ENCODE measurements at places on chromosomes 3 and 15.

- no peak for DNase-seq
Measured at GRCh38 chr3:170109579-170110293, 71.8 kb downstream of the PHC3 start.

- no peak for DNase-seq
Measured at GRCh38 chr15:71889385-71889784, 79.0 kb downstream of the NR2E3 start.

GRCh38 chr3:66398228-66399025 lies 102.4 kb downstream of the LRIG1 start:
- no peak for DNase-seq

DNA sequence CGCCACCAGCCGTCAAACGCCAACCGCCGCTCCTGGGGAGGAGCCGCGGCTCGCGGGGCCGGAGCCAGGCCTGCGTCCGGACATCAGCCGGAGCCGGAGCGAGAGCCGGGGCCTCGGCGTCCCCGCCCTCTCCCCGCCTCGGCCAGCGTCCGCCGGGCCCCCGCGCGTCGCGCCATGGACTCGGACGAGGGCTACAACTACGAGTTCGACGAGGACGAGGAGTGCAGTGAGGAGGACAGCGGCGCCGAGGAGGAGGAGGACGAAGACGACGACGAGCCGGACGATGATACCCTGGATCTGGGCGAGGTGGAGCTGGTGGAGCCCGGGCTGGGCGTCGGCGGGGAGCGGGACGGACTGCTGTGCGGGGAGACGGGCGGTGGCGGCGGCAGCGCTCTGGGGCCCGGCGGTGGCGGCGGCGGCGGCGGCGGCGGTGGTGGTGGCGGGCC lies 359 bp downstream of the ARIH1 start:
- DNase-seq = no peak

- DNase-seq = no peak
Measured at GRCh38 chr3:55172913-55173312, 245.1 kb upstream of the LRTM1 start.

DNA sequence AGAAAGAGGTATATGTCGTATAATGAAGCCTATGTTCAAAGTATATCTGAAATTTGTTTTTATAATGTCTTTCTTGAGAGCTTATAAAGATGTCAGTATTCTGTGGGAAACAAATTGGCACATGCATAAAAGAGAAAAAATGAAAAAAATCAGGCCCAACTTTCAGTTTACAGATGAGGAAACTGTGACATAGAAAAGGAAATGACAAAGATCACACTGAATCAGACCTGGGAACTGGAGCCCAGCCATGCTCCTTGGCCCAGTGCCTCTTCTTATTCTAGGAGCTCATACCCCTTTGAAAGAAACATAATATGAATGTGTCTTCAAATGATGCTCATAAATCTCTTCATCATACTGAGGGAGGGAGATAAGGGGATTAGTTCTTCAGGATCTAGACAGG lies 48.4 kb downstream of the TMEM44 start:
- DNase-seq = no peak

GRCh38 chr3:143119974-143120715 lies 574 bp downstream of the CHST2 start:
- no peak for DNase-seq

- no peak for DNase-seq
Measured at GRCh38 chr3:156614642-156615511, 59.5 kb upstream of the TIPARP start.

- DNase-seq = no peak
Measured at GRCh38 chr3:112539825-112540650, 21.7 kb downstream of the ATG3 start.

DNA sequence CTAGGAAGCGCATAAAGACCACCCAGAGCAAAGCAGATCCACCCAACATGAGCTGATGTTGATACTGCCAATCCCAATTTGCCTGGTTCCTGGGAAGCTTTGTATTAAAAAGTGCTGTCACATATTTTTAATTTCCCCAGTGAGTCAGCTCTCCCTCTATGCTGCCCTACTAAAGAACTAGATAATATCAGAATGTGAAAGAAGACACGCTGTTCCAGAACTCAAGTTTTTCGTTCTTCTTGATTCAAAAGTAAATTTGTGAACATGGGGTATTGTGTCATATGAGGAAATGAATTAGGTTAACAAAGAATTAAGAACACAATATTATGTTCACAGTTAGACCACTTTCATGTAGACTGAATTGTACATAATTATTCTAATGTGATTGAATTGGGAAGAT lies 734.2 kb upstream of the ALCAM start:
- DNase-seq = no peak

DNA sequence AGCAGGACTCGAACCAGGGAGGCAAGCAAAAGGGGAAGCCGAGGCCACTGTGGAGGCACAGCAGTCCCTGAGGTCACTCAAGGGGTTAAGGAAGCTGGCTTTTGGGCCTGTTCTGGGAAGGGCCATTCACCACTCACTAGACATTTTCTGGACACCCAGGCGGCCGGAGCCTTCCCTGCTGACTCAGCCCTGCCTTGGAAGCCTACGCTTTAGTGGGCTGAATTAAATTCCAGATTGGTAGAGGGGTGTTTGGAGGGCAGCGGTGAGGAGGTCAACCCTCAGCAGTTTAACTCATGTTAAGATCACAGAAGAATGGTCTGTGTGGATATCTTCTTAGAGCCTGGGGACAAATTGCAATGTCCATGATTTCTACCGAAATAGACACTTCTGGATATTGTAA lies 152.8 kb downstream of the GABRG3 start:
- no peak for DNase-seq

GRCh38 chr15:90837094-90837493 lies 31.3 kb upstream of the FURIN start:
- no peak for DNase-seq

DNA sequence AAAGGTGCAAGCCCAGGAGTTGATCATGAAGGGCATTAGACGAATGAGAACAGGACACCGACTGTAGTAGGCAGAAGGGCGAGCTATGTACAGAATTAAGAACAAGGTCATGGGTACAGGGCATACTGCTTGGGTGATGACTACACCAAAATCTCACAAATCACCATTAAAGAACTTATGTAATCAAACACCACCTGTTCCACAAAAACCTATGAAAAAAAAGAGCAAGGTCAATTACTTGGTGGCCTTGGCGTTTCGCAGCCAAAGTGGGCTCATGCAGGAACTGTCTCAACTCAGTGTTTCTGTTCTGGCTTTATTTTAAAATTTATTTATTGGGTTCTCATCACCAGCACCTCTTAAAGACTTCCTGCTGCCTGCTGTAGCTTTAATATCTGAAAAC lies 2.1 kb downstream of the KAT2B start:
- no peak for DNase-seq

- DNase-seq = no peak
Measured at GRCh38 chr3:61182662-61183061, 68.6 kb downstream of the FHIT start.

GRCh38 chr3:135134684-135135075 lies 339.6 kb downstream of the EPHB1 start:
- no peak for DNase-seq

DNA sequence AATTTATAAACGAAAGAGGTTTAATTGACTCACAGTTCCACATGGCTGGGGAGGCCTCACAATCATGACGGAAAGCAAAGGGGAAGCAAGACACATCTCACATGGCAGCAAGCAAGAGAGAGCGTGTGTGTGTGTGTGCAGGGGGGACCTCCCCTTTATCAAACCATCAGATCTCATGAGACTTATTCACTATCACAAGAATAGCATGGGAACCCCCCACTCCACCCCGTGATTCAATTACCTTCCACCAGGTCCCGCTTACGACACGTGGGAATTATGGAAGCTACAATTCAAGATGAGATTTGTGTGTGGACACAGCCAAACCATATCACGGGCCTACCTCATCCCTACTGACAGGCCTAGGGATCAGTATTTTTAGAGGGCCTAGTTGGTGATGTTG lies 3.1 kb upstream of the EPHB1 start:
- no peak for DNase-seq

DNA sequence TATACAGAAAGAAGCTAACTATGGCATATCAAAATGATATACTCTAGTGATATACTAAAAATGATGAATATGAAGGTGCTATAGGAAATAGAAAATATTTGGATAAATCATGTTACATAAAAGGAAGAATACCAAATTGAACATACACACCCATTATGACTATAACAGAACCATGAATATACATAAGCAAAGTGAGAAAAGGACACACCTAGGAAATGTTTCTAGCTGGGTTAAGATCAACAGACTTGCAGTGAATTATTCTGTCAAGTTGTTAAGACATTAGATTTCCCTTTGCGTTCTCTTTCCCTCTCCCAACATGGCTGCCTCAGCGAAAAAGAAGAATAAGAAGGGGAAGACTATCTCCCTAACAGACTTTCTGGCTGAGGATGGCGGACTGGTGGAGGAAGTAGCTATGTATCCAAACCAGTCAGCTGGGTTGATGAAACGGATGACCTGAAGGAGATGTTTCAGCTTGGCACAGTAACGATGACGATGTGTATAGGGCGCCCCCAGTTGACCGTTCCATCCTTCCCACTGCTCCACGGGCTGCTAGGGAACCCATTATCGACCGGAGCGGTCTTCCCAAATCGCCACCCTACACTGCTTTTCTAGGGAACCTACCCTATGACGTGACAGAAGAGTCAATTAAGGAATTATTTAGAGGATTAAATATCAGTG lies 20.2 kb upstream of the PARP14 start:
- DNase-seq = no peak

GRCh38 chr3:51887620-51888019 lies 12.2 kb upstream of the IQCF5 start:
- no peak for DNase-seq

DNA sequence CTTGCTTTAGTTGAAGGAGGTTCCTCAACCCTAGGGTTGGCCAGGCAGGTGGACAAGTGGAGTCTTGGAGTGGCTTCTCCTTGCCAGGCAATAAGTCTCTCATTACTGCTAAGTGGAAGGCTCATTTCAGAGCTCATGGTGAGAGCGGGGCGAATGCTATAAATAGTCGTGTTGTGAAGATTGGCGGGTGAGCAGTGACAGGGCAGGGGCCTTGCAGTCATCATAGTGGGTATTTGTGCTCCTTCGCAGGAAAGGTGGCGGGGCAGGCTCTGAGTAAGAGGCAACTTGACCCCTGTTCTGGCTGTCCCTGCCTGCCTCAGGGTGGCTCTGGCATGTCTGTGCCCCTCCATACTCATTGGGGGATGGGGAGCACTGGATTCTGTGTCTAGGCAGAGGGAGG lies 8.7 kb upstream of the GRM2 start:
- no peak for DNase-seq

DNA sequence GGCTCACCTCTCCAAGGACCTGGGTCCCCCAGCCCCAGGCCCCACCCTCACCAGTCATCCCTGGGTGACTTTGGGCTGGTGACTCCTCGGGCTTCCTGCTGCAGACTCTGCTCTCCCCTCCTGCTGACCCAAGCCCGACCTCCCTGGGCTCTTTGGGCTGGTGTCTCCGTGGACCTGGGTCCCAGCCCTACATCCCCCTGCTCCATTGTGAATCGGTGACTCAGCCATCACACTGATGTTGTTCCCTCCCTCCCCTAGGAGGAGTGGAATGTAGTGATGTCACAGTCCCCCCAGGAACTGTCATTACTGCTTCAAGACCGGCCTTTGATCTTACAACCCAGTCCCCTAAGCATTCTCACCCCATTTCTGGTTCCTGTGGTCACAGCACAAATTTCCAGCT lies 83.7 kb downstream of the ADAMTS7 start:
- no peak for DNase-seq

DNA sequence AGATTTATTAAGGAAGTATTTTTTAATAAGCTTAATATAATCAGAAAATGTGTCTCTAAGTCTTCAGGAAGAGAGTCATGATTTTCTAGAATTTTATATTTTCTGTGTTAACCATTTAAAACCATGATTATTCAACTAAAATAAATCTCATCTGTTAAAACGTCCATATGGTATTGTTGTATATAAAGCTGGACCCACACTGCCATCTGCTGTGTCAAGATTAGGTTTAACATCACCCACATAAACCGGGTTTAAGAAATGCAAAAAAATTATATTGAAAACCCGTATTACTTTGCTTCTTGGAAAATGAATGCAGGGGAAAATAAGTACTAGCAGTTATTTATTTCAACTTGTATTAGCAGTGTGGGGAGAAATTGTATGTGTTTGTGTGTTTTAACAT lies 9.5 kb upstream of the CCDC66 start:
- no peak for DNase-seq

GRCh38 chr3:168850109-168850508 lies 754.4 kb upstream of the GOLIM4 start:
- DNase-seq = no peak

- DNase-seq = no peak
Measured at GRCh38 chr3:144237351-144237750, 265.7 kb downstream of the DIPK2A start.

DNA sequence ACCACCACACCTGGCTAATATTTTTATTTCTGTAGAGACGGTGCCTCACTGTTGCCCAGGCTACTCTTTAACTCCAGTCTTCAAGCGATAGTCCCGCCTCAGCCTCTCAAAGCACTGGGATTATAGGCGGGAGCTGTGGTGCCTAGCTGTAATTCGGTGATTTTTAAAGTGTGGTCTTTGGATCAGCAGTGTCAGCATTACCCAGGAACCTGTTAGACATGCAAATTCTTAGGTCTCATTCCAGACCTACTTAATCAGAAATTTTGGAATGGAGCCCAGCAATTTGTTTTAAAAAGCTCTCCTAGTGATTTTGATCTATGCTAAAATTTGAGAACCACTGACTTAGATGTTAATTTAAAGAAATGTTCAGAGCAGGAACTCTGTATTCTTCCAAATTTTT lies 51.9 kb downstream of the GOLM2 start:
- peak; percentile 80 for DNase-seq

DNA sequence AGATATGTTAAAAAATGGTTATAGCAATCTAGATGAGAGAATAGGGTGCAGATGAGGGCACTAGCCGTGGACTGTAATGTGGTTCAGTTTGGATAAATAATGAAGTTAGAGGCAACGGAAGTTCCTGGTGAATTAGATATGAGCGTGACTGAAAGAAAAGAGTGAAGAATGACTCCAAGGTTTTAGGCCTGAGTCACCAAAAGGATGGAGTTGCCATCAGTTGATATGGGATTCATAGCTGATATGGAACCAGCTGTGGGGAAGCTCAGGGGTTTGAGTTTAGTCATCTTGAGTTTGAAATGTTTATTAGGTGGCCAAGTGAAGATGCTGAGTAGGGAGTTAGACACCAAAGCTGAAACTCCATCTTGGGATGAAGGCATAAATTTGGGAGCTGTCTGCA lies 66.2 kb downstream of the SSR3 start:
- no peak for DNase-seq

GRCh38 chr3:119639494-119640350 lies 20.7 kb downstream of the POPDC2 start:
- DNase-seq = no peak

- DNase-seq = peak; percentile 75
Measured at GRCh38 chr15:90680371-90680935, 36.7 kb upstream of the BLM start.
